Temporal lobe (tissue), 4 donors: ENCODE measurements at places on chromosomes 1 and 21. TPM values are rescaled to one million over a fixed set of nuclear protein-coding genes. Genes with fewer than 3 reads are reported as not detected.

The CRYBG2 gene
- total RNA-seq: 1.5 TPM

The BCL2L15 gene
- 0.74 TPM for total RNA-seq

The SLC25A33 gene
- 4.9 TPM for total RNA-seq

The UCK2 gene
- 60.7 TPM for total RNA-seq

The HSPB7 gene
- not detected for total RNA-seq

The GPR3 gene
- total RNA-seq: 0.25 TPM

The PRKAA2 gene
- 29.5 TPM for total RNA-seq

The AMY1C gene
- total RNA-seq: not detected

The NECTIN4 gene
- total RNA-seq: not detected

The DMBX1 gene
- total RNA-seq: not detected
